IMR-90 (cell line): ENCODE measurements at places on chromosomes 1 and 21. TPM values are rescaled to one million over a fixed set of nuclear protein-coding genes. Genes with fewer than 3 reads are reported as not detected.

SPRR2B gene
- polyA plus RNA-seq, result not detected in 2 replicates

WDTC1 gene
- 15.2 and 16.4 TPM in 2 replicates for polyA plus RNA-seq

MATN1 gene
- polyA plus RNA-seq, result 0.10 and 0.27 TPM in 2 replicates

CD101 gene
- not detected in 2 replicates for polyA plus RNA-seq

OVAAL gene
- polyA plus RNA-seq, result not detected in 2 replicates

TRNP1 gene
- polyA plus RNA-seq, result 63.3 and 76.8 TPM in 2 replicates

RYR2 gene
- polyA plus RNA-seq, result not detected in 2 replicates

C8B gene
- not detected in 2 replicates for polyA plus RNA-seq

ATP1A2 gene
- 0.14 and 0.15 TPM in 2 replicates for polyA plus RNA-seq

KMO gene
- polyA plus RNA-seq, result not detected in 2 replicates

FCRL2 gene
- not detected in 2 replicates for polyA plus RNA-seq
